ENCODE measurements at places on chromosomes 6 and 20.

DNA sequence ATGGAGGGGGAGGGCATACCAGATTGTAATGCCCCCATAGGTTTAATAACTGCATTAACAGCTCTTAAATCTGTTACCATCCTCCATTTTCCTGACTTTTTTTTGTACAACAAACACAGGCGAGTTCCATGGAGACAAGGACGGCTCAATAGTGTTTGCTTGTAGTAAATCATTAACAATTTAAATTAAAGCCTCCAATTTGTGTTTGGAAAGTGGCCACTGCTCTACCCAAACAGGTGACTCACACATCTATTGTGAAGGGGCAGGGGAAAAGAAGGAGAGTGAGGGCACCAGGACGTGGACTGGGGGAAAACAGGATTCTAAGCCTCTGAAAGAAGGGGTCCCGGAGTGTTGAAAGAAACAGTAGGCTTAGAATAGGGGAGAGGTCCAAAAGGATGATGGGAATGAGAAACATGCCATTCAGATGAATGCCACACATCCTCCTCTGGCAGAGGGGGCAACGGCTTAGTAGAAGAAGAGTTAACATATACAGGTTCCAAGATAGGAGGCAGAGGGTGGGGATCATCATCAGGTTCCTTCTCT is 6.9 kb downstream of the GLYATL3 start:
- no peak for DNase-seq

DNA sequence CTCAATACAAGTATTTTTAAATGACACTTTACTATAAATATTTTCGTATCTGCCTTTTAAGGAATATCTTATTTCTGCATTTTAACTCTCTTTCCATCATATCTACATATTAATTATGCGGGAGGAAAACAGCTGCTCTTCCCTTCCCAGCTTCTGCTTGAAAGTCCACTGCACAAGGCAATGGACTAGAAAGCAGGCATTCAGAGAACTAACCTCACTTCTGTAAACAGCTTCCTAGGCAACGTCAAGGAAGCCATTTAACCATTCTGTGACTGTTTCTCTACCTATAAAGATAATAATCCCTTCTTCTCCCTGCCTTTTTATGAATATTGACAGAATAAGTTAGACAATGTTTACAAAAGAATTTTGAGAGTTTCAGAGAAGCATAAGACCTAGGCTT is 319.4 kb downstream of the BTBD9 start:
- DNase-seq, result no peak

DNA sequence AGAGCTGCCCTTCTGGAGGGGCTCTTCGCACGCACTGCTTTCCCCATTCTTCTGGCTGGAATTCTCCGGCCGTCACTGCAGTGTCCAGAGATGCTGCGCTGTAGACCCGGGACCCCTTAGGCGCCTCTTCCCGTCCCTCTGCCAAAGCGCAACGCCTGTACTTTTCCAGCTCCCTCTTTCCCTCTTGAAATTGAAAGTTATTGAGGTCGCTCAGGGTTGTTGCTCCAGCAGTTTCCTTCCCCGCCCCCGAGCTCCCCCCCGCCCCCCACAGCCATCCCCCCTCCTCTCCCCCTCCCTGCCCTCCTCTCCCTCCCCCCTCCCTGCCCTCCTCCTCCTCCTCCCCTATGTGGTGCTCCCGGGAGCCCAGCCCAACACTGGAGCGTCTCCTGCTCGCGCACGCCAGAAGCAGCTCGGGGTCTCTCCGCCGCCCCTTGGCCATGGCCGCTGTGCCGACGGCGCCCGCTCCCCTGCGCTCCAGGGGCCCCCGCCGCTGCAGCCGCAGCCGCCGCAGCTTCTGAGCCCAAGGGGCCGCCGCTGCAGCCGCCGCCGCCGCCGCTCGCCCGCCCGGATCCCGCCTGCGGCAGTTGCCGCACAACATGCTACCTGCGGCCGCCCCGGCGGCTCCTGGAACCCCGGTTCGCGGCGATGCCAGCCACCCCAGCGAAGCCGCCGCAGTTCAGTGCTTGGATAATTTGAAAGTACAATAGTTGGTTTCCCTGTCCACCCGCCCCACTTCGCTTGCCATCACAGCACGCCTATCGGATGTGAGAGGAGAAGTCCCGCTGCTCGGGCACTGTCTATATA is at the start of gene RSPO3:
RSPO3 (plus strand) TSS at position 374 of the 804 bp plus-strand sequence. CDS start 522 bp downstream, outside the sequence.
- DNase-seq, result no peak

DNA sequence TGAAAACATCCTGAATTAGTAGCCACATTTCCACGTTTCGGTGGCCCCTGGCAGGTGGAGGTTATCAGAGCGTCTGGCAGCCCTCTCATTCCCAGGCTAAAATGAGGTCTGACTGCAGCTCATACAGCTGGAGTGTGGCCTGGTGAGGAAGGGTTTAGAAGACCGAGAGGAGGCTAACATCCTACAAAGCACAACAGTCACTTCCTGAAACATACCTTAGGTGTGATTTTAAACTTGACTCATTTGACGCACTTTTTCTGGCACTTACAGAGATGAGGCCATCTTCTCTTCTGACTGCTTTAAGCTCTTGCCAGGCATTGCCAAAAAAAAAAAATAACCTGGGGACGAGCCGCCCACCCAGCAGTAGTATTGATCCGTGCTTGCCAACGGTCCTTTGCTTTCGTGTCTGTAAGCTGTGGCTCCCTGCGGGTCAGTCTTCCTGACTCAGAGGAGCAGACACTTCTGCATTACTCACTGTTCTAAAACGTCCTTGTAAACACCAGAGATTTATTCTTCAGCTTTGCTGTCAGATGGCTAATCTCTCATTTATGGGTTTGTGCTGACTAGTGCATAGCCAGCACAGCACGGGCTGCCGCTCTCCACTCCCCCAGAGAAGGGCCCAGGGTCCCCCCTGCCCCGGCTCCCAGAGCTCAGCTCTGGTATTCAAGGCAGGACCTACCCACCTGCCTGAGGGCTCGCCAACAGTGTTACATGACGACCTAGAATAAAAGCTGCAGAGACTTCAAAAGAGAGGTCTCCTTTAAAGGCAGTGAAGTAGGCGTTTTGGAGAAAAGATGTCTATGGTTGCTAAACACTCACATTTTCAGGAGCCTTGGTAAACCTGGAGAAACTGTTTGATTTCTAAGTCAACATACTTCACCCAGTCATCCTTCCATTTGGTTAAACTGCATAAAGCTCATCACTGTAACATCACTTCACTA is 78.5 kb upstream of the FRMD1 start:
- DNase-seq, result peak; percentile 37

DNA sequence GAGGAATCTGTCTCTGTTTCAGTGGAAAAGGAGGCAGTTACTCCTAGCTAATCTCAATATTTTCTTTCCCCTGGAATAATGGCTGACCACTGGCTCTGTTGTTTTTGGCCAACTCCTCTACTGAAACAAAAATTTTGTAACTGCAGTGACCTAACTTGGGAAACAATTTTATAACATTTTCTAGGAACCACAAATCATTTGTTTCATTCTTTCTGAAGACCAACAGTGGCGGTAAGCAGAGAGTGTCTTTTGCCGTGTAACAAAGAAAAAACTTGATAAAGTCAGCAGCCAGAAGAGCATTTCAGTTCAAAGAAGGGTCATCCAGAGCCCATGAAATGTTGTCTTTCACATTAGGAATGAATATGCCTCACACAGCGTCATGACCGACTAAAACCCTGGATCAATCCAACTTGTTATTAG is 11.8 kb upstream of the BFSP1 start:
- DNase-seq, result peak; percentile 73

DNA sequence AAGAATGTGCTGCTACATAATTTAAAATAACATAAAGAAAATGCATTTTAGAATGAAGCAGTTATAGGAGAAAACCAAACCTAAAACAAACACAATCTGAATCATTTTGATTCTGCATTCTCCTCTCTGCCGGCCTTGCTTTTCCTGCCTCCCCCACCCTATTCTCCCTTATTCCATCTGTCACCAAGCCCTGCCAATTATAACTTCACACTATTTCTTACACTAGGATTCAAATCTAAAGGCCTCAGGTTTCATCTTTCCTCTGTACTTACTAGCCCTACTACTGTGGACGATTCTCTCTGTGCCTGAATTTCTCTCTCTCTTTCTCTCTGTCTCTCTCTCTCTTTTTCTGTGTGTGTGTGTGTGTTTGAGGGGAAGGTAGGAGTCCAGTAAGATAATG is 18.7 kb upstream of the PRIM2 start:
- no peak for DNase-seq
